ENCODE measurements at places on chromosomes 11 and 22.

DNA sequence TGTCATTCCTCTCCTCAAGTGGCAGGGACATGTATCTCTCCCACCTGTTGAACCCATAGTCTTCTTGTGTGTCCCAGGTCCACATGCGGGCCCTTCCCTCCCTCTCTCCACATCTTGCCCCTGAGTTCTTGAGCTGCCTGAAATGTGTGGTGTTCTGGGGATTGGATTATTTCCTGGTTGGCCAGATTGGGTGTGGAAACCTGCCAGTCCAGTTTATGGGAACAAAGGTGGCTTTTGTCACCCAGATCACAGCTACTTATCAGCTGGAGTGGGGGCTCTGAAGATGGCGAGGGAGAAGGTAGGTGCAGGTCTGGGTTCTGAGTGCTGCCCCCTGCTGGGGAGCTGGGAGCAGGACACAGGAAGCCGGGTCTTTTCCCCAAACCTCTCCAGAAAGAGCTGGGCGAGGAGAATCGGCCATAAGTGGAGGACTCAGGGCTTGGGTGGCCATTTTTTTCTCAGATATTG, 14.2 kb downstream of the DTX4 start:
- DNase-seq, result peak; percentile 82

GRCh38 chr11:44927174-44927661, 23.5 kb downstream of the TP53I11 start:
- DNase-seq, result peak; percentile 82

- DNase-seq, result no peak
Measured at GRCh38 chr11:3865388-3866193, 10.1 kb downstream of the STIM1 start.

DNA sequence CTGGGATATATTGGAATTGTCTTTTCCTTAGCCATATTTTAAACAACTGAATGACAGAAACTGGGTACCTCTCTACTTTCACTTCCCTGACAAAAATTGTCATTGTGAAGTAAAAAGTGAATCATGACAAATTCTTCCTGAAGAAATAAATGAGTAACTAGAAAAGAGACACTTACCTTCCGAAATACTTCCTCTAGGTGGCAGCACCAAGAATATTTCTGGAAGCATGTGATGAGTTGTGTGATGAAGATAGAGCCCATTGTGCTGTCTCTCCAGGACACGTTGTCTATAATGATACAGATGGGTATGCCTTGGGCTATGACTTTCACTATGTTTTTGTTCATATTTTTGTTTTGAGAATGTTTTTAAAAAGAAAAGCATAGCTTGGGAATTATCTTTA, 21.5 kb downstream of the CASP4 start:
- peak; percentile 17 for DNase-seq
